Spleen (tissue), 13 donors: ENCODE measurements at places on chromosomes 11 and 22. TPM values are rescaled to one million over a fixed set of nuclear protein-coding genes. Genes with fewer than 3 reads are reported as not detected.

GLB1L3 gene
- total RNA-seq: not detected

DNA sequence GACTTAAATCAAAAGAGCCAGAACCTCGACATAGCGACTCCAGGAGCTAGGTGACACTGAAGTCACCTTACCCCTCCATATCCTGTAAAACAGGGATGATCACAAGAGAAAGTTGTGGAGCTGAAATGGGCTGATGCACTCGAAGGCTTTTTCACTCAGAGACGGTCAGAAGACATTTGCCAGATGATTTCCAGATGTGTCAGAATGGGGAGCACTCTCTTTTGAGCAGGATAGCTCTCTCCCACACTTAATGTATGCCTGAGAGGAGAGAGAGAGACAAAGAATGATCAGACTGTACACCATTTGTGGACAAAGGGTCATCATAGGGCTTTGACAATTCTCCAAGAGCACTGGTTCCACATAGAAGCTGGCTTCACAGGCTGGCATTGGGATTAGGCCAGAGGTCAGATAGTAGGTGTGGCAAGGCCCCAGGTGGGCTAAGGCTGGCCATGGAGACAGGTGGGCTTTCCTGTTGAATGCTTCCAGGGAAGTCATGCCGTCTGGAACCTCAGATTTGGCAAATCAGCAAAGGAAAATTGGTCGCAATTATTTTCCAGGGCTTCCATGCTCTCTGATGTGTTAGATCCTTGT is 42.3 kb upstream of the ETS1 start:
- no peak for DNase-seq

USP2 gene
- 0.60 TPM for total RNA-seq

MFRP gene
- total RNA-seq: not detected

DNA sequence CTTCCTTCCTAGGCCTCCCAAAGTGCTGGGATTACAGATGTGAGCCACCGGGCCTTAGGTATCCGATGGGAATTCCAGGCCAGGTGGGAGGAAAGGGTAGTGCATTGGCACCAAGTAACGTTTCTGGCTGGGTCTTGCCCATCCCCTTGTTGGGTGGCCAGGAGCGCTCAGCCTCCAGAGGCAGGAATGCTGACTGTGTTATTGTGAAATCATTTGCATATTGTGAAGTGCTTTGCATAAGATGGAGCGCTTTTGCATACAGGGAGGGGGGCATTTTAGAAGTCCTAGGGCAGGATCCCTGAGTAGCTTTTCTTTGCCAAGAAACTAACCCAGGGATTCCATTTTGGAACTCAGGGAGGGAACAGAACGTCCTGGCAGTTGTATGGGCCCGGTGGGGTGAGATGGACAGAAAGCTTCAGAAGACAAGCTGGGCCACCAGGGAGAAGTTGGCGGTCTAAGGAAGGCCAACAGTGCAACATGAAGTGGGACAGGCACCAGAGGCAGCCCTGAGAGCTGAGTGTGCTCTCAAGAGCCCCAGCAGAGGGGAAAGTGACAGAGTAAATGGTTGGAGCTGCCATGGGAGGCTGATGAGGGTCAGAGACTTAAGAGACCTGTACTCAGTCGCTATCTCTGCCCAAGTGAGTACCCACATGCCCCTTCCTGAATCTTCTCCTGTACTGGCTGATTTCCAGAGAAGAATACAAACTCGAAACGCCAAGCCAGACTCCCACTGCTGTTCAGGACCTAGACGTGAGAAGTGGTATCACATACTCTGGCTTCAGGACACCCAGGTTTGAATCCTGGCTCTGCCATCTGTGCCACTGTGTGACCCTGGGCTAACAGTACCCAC is 1.3 kb upstream of the SLC39A13 start:
- no peak for DNase-seq

DNA sequence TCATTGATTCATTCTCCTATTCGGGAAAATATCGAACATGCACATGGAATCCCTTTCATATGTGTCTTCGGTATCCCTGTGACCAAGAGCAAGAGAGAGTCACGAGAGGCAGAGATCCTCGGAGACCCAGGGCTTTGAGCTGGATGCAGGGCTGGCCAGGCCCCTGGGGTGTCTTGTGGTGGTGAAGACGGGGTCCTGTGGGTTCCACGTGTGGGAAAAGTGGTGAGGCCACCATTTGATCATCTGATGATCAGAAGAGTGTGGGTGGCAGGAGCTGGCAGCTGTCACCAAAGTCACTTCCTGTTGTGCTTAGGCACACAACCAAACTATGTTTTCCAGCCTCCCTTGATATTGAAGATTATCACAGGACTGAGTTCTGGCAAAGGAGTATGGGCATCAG is 94.0 kb downstream of the BRD1 start:
- DNase-seq: no peak

DNA sequence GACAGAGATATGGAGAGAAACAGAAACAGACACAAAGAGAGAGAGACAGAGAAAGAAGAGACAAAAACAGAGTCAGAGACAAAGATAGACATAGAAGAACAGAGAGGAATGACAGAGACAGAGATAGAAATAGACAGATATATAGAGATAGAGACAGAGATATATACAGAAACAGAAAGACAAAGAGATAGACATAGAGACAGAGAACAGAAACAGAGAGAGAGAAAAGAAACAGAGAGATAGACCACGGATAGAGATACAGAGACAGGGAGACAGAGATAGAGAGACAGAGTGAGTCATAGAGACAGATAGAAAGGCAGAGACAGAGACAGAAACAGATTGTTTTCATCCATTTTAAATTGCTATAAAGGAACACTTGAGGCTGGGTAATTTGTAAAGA is 12.3 kb upstream of the MPEG1 start:
- no peak for DNase-seq

- no peak for DNase-seq
Observed at GRCh38 chr11:115199481-115200069, 304.6 kb downstream of the CADM1 start.
